ENCODE measurements at places on chromosomes 6 and 20.

DNA sequence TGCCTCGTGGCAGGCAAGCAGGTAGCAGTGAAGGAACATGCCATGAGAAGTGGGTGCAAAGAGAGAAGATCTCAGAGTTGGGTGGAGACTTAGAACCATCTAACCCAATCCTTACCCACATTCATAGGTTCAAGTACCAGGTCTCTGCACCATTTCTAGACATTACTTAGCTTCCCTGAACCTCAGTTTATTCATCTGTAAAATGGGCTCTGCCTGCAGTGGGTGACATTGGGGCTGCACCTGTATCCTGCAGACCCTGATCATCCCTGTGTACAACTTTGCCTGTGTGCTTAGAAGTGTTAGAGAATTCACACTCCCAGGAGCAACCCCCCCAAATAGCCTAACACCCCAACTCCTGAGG lies 42.7 kb downstream of the SNX5 start:
- no peak for DNase-seq

- no peak for DNase-seq
Observed at GRCh38 chr6:118697554-118697953, 46.2 kb upstream of the CEP85L start.

- DNase-seq: no peak
Observed at GRCh38 chr6:24076011-24076410, 50.0 kb upstream of the NRSN1 start.

GRCh38 chr6:79117752-79118151 lies 39.7 kb upstream of the PHIP start:
- no peak for DNase-seq

GRCh38 chr6:9121549-9121948 lies 686.2 kb upstream of the SLC35B3 start:
- DNase-seq: no peak

GRCh38 chr6:150465610-150466009 lies 96.8 kb downstream of the IYD start:
- DNase-seq: no peak

- no peak for DNase-seq
Observed at GRCh38 chr6:106490436-106490835, 129.9 kb downstream of the CRYBG1 start.

GRCh38 chr20:10619427-10619826 lies 54.4 kb downstream of the JAG1 start:
- DNase-seq: no peak

GRCh38 chr20:58775371-58775770 lies 75.3 kb downstream of the GNAS-AS1 start:
- DNase-seq: no peak

DNA sequence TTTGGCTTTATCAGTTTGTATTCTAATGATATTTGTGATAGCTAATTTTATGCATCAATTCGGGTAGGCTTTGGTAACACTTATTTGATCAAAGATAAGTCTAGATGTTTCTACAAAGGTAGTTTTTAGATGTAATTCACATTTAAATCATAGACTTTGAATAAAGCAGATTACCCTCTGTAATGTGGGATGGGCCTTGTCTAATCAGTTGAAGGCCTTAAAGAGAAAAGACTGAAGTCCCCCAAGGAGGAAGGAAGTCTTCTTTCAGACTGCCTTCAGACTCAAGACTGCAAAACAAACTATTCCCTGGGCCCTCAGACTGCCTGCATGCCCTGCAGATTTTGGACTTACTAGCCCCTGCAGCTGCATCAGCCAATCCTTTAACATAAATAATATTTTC lies 178.5 kb downstream of the TRDN start:
- DNase-seq: no peak

- no peak for DNase-seq
Observed at GRCh38 chr20:52965819-52966218, 6.3 kb upstream of the TSHZ2 start.

GRCh38 chr6:137783710-137784109 lies 83.3 kb upstream of the TNFAIP3 start:
- DNase-seq: no peak

DNA sequence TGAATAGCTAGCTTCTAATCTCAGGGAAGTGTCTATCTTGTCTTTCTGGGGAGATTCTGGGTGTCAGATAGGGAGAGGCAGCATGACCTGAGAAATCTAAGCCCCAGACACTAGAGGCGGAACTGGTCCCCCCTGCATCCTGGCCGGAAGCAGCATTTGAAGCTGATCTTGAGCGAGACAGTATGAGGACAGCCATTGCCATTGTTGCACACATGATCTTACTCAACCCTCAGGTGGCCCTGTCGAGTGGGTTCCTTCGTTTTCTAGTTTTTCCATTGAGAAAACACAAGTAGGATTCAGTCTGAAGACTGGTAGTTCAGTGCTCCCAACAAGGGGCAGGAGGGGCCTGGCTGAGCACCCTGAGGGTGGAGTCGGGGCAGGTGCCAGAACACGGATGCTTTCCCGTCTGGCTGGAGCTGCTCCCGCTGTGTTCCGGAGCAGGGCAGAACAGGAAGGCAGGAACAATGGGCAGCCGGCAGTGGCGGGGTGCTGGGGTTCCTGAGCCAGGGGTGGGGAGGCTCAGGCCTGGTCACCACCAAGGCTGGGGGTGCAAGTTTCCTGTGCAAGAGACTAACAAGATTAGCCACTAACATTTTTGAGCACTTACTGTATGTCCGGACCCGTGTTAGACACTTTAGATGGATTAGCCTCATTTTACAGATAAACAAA lies 7.9 kb upstream of the SDCBP2 start:
- no peak for DNase-seq

DNA sequence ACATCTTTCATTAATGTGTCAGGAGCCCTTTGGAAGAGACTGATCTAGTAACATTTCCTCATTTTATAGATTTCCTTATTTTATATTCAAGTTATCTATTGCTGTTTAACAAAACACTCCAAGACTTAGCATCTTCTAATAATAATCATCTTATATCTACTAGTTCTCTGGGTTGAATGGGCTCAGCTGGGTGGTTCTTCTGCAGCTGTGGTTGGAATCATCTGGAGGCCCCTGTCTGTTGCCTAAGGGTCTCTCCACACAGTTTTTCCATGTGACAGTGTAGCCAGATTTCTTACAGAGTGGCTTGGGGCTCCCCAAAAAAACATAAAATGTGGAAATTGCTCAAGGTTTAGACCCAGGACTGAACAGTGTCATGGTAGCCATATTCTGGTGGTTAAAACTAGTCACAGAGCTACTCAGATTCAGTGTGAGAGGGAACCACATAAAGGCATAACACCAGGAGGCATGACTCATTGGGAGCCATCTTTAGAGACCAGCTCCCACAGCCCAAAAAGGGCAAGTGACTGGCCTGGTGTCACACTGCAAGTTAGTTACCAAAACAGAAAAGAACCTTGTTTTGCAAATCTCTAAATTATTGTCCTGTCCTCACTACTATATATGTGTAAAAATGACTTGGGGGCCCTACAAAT lies 11.5 kb downstream of the SLC2A10 start:
- DNase-seq: no peak

DNA sequence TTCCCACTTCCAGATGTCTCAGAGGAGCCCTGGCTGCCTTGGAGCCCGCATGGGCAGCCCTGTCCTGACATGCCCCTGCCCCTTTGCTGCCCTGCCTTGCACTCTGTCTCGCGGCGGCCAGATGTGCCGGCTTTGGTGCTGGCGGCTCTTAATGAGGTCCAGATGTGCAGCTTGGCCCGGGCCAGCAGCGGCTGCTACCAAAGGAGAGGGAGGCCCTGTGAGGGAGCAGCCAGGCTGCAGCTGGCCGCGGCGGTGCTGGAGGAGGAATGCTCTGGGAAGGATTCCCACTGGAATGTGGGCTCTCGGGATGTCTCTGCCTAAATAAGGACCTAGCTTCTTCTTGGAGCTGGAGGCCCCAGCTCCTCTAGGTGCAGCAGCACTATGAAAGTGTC lies 72.4 kb downstream of the FGD2 start:
- DNase-seq: no peak

- no peak for DNase-seq
Observed at GRCh38 chr6:127497410-127497809, 21.7 kb downstream of the MTCL3 start.

GRCh38 chr6:6872459-6873344 lies 235.1 kb upstream of the RREB1 start:
- no peak for DNase-seq

DNA sequence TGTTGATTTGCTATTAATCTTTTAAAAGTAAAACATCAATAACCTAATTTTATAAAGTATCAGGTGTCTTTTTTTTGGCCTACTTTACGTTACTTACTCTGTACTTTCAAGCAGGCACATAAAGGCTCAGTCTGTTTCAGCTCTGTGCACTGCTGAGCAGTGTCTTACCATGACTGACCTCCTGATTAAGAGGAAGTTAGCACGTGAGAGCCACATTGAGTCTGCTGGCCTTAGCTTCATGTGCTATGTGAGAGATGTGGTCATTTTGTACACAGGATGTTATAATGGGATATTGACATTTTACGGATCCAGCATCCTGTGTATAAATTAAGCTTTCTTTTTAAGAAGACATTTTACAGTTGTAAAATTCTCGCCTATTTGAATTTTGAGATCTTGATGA lies 31.9 kb downstream of the ARID1B start:
- no peak for DNase-seq

DNA sequence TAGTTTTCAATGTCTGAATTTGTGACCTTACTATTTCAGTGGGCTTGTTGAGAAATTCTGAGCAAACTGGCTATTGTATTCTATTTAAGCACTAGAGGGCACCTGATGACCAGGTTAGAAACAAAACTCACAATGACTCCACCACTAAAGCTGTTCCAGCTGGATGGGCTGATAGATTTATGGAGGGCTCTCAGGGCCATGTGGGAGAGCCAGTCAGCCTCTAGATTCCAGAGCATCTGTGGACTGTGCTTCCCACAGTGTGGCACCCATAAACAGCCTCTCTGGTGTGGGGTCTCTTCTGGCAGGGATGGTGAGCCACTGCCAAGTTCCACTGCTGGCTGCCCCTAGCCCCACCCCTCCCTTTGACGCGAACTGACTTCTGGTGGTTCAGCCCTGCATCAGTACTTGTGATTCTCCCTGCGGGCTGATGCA lies 29.2 kb downstream of the C6orf58 start:
- peak; percentile 4 for DNase-seq

- no peak for DNase-seq
Observed at GRCh38 chr20:58700121-58700821, 7.7 kb downstream of the NPEPL1 start.

DNA sequence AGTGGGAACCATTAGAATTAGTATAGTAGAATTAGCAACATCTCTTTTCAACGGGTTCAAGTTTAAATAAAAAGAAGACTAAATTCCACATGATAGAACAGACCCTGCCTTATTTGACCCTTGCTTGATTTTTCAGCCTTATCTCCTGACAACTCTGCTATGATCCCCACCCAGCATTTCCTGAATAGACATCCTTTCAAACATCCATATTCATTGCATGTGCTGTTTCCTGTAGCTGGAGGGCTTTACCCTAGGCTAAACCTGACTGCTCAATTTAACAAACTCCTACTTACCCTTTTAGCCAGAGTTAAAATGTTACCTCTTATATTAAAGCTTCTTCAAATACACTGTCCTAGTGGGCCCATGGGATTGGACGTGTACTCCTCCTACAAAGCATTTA lies 594.8 kb upstream of the ARID1B start:
- DNase-seq: no peak

DNA sequence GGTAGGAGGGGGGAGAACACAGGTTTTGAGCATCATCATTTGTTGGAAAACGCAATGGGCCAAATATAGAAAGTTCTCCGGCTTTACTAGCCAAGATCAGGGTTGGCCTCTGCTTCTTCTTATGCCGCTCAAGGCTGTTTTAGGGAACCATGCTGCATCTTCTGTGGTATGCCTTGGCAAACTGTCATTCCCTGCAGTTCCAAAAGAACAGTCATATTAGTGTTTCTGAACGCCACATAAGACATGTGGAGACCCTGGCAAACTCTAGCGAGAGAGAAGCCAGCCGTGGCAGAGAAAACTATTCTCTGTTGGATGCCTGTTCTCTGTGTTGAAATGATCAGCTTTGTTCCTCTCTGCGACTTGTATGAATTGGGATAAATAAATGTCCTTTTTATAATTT lies 10.8 kb downstream of the ACTR5 start:
- DNase-seq: no peak

DNA sequence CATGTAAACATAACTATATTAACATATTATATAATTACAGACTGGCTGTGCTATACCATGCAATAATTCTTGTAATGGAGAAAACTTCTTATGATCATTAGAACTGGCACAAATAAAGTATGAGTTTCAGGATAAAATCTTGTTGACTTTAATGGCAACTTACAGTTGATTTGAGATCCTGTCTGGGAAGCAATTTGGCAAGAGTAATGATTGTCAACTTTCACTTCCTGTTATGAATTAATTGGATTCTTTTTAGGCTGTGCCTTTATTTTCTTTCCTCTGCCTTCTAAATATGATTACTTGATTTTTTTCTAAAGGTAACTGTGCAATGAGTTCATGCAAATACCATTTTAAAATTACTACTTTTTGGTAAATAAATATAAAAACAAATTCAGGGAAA lies 158.1 kb upstream of the B3GAT2 start:
- DNase-seq: no peak

DNA sequence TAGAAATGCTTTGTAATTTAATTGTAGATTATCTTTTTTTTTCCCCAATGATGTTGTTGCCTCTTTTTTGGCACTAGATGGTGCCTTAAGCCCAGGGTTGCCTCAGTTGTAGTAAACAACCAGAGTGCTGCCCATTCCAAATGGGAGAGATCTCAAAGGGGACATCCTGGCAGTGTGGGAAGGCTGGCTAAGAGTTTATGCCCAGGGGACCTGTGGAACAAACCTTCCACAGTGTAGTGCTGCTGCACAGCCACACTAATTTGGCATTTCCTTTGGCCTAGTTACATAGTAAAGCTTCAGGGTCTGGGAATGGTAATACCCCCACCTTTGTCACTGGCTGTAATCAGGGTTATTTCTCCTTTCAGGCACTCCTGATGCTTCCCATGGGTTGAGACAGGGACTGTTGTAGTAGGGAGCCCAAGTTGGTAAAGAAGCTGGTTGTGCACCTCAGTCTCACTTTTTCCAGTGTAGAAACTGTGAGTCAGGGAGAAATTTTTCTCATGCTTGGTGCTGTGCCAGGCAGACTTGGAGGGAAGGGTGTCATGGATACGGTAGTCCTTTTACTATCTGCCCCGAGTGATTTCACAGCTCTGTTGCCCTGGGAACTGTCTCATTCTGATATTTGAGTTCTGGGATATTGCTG lies 177.8 kb upstream of the ECI2 start:
- no peak for DNase-seq

DNA sequence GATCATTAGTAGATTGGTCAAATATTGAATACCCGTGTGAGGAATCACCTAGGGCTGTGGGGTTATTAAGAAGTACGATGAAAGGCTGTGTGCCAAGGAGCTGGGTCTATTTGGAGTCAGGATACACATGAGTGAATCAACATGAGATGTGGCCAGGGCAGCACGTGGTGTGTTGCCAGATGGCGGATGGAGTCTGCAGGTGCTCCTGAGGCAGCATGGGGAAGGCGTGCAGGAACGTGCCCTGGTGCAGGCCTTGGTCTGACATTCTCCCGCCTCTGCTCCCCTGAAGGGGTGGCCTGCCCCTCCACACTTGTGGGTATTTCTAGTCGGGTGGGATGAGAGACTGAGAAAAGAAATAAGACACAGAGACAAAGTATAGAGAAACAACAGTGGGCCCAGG lies 39.0 kb upstream of the SLC22A1 start:
- no peak for DNase-seq

- peak; percentile 1 for DNase-seq
Observed at GRCh38 chr6:31493875-31494694, 3.9 kb upstream of the MICB start.

- DNase-seq: no peak
Observed at GRCh38 chr6:144590532-144590931, 305.4 kb downstream of the UTRN start.

GRCh38 chr6:2890976-2891767 lies 11.9 kb downstream of the SERPINB9 start:
- DNase-seq: no peak
